COLO829 (cell line): ENCODE measurements at places on chromosomes 12 and 14.

DNA sequence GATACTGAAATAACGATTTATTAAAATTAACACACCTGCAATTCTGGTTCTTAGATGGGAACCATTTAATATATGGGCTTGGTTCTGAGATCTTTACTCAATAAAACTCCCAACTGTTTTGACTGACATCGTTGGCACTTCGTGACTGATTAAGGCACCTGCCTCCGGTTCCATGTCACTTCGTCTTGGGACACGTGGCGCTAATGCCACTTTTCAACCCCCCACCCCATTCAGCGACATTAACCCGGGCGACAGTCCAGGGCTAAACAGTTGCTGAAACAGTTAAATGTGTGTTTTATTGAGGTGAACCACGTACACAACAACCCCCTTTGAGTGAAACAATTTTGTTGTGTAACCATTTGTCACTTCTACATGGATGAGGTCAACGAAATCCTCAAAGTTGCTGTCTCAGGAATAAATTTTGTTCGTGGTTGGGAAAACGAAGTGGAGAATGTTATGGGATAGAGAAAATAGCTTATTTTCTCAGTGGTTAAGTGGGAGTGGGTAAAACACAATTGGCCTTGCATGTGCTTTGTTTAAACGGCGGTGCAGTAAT is 9.9 kb upstream of the SLC38A2 start:
- no peak for DNase-seq

GRCh38 chr14:38078393-38078792 is 129.3 kb upstream of the SSTR1 start:
- no peak for DNase-seq

DNA sequence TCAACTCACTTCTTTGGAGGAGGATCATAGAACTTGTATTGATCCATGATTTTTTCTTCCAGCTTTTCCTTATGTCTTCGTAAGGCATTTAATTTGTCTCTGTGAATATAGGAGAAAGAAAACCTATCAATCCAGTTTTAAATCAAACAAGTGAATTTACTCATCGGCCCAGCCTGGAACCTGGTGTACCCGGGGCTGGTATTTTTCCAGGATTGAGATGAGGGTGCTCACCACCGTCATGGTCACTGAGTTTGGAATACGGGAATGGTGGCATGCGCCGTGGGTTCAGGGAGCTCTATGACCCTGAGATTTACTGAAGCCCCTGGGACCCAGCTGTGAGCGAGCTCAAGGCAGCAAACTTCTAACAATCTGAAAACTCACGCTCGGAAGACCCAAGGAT is 46.5 kb upstream of the GPR68 start:
- no peak for DNase-seq

DNA sequence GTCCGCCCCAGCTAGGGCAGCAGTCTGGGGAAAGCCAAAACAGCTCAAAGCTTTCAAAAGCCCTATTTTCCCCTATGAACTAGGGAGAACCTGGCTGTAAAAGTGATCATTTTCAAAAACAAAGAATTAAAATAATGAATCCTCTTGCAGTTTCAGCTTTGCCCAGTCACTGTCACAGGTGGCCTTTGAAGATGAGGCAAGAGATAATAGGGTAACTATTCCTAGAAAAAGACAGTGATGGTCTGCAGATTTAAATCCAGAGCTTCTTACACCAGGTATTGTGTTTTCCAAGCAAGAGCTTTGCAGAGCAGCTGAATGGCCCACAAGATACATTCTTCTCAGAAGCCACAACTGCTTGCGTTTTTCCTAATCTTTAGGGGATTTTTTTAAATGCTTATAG is 80.2 kb upstream of the NUDT4 start:
- DNase-seq = no peak

DNA sequence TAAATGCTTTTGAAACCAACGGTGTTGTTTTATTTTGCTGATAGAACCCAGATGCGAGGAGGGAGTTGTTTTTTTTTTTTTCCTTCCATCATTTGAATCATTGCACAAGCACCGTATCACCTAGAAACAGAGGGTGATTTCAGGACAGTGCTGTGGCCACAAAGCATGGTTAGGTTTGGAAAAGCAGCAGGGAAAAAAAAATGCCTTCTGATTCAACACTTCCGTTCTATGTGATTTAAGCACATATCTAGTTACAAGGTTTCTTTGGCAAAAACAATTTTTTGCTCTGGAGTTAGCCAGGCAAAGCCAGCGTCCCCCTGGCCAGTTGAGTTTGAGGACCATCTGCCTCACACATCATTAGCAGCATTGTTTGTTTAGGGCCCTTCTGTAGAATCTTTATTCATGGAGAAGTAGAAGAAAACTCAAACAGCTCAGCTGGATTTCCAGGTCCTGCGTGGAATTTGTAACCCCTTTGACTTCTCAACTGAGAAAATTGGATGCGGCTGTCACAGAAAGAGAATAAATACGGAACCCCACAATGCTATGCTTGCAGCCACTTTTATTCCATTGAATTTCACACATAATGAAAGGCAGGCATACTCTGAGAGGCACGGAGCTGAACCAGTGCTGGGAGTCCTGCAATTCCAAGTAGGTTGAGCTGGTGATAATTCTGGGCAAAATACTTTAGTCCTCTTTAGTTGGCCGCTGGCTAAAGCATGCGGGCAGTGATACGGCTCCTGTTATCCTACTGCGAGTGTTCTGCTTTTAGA is 17.0 kb upstream of the WNT5B start:
- DNase-seq = no peak

GRCh38 chr12:19850346-19851065 is 411.2 kb downstream of the AEBP2 start:
- no peak for DNase-seq

GRCh38 chr12:51866762-51867161 is 18.2 kb upstream of the FIGNL2 start:
- DNase-seq = no peak

- DNase-seq = no peak
Measured at GRCh38 chr14:36585100-36585499, 2.7 kb upstream of the NKX2-8 start.

DNA sequence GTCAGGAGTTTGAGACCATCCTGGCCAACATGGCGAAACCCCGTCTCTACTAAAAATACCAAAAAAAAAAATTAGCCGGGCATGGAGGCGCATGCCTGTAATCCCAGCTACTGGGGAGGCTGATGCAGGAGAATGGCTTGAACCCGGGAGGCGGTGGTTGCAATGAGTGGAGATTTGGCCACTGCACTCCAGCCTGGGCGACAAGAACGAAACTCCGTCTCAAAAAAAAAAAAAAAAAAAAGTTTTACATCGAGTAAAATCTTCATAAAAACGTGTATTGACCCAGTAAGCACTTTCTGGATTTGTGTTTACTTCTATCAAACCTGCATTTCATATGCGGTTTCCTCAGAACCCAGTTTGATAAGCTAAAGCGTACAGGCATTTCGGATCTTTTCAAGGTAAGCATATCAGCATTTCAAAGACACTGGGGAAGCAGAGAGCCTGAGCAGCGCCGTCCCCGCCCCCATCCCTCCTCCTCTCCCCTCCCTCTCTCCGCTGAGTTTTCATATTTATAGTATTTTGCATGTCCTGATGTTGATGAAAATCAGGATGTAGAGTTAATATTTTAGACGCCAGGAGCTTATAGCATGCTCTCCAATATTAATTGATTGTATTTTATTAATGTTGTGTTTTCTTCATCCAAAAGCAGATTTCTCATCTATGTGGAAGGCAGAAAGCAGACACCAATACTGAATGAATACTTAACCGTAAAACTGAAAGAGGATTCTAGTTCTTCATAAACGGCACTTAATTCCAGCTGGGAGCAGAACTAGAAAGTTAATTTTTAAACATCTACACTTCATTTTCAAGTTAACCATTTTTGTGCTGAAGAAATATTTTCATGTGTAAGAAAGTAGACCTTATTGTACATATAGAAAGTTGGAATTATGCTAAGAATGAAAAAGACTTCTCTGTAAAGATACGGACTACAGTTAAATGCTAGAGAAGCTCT is 9.2 kb upstream of the HIP1R start:
- no peak for DNase-seq
